ENCODE measurements at places on chromosomes 2 and 18. TPM values are rescaled to one million over a fixed set of nuclear protein-coding genes. Genes with fewer than 3 reads are reported as not detected.

The CFAP65 gene
- total RNA-seq = not detected

The GPR35 gene
- 1.2 TPM for total RNA-seq

The EHD3 gene
- total RNA-seq = 30.6 TPM

The DYNC2LI1 gene
- total RNA-seq = 28.0 TPM

The LBX2 gene
- total RNA-seq = 3.0 TPM

The ASIC4 gene
- under 0.01 TPM for total RNA-seq

- no peak for DNase-seq
Measured at GRCh38 chr2:217806482-217806765, 196.4 kb downstream of the TNS1 start.

GRCh38 chr2:98441706-98442450 lies 2.8 kb upstream of the INPP4A start:
- DNase-seq = no peak

- DNase-seq = peak; percentile 40
Measured at GRCh38 chr18:74249181-74249968, 42.4 kb downstream of the CYB5A start.

- DNase-seq = no peak
Measured at GRCh38 chr18:69267895-69268294, 132.8 kb upstream of the DOK6 start.

GRCh38 chr2:85936421-85937068 lies 47.8 kb upstream of the ST3GAL5 start:
- peak; percentile 47 for DNase-seq

- no peak for DNase-seq
Measured at GRCh38 chr2:42764096-42764495, at the start of gene OXER1. TSS of gene OXER1 (minus strand) at chr2:42764135. CDS start at chr2:42764062, 73 bp downstream.

DNA sequence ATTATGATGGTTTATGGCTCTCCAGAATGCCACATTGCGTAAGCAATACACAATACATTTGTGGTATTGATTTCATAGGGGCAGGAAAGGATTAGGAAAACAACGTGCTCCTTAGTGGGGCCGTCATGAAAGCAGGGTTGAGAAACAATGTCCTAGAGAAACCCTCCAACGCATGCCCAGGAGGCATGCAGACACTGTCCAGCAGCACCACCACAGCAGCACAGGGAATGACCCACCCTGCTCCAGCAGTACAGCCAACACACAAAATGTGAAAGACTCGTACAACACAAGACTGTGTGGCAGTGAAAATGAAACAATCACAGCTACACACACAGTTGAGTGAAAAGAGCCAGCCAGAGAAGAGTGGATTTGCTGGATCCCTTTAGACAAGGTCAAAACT lies 66.3 kb downstream of the FAM168B start:
- no peak for DNase-seq

DNA sequence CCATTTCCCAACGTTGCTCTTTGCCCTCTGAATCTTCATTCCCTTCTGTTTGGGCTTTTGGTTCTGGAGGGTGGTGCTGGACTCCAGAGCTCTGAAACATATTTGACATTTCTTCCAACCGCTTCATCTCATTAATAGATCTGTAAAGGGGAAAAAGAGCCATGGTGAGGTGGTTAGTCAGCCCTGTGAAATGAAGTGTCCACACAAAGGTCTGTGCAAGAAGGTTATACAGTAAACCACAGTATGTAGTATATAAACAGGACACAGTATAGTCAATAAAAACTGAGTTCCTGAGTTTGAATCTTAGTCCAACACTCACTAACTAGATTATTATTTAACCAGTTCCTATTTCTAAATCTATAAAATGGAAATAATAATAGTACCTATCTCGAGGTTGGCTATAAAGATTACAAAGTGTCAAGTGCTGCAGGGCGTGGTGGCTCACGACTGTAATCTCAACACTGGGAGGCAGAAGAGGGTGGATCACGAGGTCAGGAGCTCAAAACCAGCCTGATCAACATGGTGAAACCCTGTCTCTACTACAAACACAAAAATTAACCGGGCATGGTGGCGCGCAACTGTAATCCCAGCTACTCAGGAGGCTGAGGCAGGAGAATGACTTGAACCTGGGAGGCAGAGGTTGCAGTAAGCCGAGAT lies 13.1 kb downstream of the STARD7 start:
- DNase-seq = peak; percentile 87

- no peak for DNase-seq
Measured at GRCh38 chr2:11850082-11850481, 103.7 kb downstream of the LPIN1 start.

DNA sequence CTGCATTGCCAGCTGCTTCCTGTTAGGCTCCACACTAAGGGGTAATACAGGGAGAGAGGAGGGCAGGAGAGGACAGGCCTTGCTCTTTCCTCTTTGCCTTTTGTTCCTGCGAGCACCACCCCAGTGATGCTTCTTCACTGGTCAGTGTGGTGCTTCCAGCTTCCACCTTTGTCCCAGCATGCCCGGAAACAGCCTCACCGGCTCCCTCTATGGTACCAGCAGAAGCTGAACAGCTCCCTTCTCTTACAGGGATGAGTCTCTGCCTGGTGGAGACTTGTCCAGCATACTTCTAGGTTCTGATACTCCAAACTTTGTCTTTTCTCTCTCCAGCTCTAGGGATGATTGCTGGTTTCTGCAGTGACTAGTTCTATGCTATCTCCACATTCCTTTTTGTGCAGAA lies 413.3 kb downstream of the TSN start:
- DNase-seq = no peak

GRCh38 chr2:126878601-126879000 lies 20.1 kb upstream of the TEX51 start:
- no peak for DNase-seq

DNA sequence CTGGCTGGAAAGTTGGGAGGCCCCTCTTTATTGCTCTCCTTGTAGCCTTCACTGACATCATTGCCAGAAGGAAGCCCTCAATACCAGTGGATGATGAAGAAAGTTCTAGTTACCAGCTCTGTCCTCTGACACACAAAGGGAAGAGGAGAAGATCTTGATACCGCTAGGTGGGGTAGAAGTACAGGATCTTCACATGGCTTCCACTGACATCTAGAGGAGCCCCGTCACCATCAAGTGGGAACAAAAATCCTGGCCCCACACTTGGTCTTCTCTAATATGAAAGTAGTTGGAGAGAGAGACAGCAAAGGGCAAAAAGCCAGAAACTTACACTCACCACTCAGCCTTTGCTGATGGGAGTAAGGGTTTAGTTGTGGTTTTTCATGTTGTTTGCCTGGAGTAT lies 12.4 kb downstream of the XIRP2 start:
- DNase-seq = peak; percentile 17

GRCh38 chr18:44961288-44961995 lies 280.8 kb downstream of the SETBP1 start:
- no peak for DNase-seq

GRCh38 chr2:239236808-239237205 lies 164.0 kb downstream of the HDAC4 start:
- DNase-seq = no peak

GRCh38 chr2:192885569-192886160 lies 690.9 kb upstream of the TMEFF2 start:
- DNase-seq = no peak

DNA sequence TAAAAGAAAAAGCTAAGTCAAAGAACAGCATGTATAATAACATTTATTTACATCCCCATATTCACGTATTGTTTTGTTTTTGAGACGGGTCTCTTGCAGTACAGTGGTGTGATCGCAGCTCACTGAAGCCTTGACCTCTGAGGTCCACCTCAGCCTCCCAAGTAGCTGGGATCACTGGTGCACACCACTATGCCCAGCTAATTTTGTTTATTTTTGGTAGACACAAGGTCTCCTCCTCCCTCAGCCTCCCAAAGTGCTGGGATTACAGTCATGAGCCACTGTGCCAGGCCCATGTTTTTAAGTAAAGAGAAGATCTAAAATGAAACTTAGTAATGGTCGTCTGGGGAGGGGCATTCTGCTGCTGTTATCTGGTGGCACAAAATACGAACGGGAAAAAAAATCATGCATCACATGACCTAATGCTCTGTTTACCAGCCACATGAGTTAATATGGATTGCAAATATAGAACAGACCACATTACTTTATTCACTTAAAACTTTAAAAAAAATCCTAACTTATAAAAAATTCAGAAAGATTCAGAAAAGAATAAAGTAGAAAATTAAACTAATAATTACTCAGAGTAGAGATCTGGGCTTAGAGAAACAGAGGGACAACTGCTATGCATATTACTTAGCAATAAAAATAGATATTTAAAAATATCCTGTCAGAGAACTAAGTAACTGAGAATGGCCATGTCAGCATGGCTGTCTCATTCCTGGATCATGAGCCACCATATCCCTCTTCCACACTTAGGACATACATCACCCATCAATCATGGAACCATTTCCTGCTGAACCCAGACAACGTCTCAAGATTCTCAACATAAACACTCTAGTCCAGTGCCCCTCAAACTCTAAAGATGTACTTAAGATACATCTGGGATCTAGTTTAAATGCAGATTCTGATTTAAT lies 7.3 kb downstream of the MMADHC start:
- DNase-seq = peak; percentile 47

DNA sequence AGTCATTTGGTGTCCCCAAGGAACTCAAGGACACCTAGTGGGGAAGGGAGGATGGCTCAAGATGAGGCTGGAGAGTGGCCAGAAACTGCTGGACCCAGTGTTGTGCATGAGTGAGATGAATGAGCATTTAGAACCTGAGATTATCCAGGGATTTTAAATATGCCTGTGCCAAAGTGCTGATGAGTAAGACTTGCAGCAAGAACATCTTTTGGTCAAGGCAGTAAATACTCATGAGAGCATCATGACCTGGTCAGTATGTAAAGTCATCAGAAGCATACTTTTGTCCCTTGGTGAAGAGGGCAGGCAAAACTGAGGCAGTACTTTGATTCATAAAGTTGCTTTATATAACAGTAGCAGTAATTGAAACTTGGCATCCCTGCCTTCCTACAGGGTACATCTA lies 3.1 kb upstream of the SPP2 start:
- DNase-seq = no peak

DNA sequence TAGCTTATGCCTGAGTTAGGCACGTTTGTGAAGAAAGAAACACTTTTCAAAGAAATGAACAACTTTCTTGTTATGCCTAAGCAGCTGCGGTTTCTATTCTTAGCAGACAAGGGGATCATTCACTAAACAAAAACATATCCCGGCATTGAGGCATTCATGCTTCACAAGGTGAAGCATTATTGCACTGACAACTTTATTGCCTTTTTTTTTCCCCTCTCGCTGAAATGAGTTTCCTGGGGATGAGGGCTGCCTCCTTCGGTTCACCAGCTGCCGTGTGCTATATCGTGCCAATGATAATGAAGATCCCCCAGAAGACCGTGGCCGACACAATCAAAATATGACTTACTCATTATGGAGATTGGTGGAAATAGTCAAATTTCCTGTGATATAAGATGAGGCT lies 288.2 kb upstream of the ST6GAL2 start:
- no peak for DNase-seq

DNA sequence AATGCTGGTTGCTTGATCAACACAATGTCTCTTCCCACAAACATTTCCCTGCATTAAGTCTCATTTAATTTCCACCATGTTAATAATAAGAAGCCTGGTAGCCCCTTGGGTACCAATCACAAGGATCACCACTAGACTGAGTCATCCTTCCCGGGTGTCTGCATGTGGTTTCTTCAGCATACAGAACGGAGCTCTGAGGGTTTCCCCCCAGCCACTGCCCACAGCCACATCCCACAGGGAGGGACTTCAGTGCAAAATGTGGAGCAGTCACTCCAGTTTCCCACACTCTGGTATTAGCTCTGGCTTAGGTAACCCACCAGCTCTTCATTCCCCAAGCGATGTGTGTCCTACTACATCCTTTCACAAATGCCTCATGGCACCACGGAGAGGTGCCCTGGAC lies 42.7 kb upstream of the POLE4 start:
- no peak for DNase-seq

DNA sequence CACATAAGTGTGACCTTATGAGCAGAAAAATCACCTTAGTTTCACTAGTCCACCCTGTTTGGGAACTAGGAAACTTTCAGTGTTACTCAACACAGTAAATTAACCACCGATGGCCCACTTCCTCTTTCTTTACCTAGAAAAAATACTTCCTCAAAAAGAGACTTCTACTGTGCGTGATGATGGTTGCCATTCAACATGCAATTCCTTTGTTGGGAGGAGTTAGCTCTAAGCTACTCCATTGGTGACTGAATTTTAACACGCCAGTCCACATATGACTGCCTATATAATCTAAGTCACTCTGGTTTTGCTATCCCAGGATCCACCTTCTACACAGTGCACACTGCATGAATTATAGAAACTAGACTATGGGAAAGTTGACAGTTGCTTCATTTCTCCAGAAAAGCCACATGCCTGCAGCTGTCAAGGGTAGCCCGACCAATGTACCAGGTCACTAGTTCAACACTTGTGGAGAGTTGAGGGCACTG lies 47.8 kb upstream of the REG3G start:
- DNase-seq = no peak

DNA sequence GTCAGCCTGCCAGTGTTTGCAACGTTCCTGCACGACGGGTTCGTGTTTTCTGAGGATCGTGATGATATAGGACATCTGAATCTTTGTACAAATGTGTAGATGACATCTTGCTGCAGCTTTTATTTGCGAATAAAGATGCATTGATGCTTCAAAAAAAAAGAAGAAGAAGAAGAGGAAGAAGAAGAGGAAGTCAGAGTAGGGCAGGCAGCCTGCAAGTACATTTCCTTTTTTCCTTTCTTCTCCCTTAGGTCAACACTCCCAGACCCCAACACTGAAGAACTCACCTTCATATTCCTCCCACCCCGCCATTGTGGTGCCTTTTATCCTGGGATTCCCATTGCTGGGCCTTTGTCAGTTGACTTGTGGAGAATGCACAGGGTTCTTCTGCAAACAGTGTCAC lies 91.5 kb downstream of the FHOD3 start:
- DNase-seq = no peak

Measured in fibroblast of lung (primary cell).